ENCODE measurements at places on chromosomes 7 and 10.

DNA sequence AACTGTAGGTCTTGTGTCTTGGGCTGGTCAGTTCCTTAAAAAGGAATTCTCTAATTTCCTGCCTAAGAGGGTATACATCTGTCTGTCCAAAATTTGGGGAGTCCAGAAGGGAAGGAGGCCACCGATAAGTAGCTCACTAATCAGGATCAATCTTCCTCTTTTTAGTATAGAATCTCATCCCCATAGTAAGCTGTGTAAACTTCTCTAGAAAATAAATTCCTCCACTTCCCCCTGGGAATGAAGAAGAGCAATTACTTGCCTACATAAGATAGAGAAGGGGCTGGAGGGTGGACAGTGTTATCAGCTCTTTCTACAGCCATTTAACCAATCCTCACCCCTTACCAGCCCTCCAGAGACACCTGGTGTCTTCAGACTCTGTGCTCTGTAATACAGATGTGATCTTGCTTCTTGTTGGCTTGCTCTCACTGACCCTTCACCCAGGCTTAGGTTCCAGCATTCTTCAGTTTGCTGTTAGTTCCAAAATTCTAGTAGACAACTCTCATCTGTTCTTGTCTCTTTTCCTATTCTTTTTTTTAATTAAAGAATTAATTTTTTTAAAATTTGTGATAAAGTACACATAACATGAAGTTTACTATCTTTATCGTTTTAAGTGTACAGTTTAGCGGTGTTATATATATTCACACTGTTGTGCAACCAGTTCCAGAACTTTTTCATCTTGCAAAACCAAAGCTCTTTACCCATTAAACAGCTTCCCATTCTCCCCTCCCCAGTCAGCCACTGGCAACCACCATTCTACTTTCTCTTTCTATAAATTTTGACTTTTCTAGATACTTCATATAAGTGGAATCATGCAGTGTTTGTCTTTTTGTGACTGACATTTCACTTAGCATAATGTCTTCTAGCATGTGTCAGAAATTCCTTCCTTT is 6.5 kb upstream of the PRKAR2B start:
- DNase-seq = no peak

GRCh38 chr10:26861205-26861998 is 644 bp upstream of the ABI1 start:
- DNase-seq = no peak

DNA sequence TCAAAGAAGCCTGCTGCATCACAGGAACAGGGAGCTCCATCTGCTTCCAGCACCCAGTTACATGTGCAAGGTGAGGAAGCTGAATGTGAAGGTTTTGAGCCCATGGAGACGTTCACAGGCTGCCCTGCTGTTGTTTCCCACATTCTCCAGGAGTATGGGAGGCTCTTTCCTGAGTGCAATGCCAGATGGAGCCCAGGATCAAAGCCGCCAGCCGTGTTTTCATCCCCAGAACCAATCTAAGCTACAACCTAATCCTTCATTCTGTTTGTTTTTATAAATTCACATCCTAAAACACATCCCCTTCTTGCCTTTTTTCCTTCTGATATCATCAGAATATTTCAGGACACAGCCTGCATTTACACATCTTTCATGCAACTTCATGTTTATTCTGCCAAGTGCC is 98.9 kb upstream of the PRR15 start:
- DNase-seq = no peak

DNA sequence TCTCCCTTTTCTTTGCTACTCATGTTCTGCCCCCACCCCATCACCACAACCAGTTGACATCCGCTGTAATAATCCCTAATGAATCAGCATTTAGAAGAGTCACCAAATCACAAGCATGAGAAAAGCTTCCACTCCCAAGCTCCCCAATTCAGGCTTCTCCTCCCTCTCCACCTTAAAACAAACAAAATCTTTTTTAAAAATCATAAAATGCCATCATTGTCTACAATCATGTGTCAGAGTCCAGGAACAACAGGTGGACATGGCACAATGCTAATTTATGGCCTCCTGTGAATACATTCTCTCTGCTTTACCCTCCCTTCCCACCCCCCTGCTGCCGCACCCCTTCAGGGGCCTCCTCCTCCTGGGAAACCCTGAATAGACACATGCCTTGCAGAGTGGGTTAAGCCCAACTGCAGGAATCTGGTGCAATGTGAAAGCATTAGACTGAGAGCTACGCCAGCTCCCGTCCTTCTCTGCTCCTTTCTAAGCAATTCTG is 3.7 kb downstream of the LRRC4 start:
- no peak for DNase-seq

GRCh38 chr10:88849234-88849633 is 2.4 kb downstream of the ANKRD22 start:
- DNase-seq = no peak

GRCh38 chr7:98617051-98617959 is at the start of gene NPTX2:
Gene NPTX2, plus strand, starts transcription at chr7:98617285. Its CDS starts 177 bp downstream, at chr7:98617462.
- DNase-seq = peak; percentile 57

- DNase-seq = no peak
Measured at GRCh38 chr7:132625651-132626050, 49.4 kb upstream of the PLXNA4 start.

DNA sequence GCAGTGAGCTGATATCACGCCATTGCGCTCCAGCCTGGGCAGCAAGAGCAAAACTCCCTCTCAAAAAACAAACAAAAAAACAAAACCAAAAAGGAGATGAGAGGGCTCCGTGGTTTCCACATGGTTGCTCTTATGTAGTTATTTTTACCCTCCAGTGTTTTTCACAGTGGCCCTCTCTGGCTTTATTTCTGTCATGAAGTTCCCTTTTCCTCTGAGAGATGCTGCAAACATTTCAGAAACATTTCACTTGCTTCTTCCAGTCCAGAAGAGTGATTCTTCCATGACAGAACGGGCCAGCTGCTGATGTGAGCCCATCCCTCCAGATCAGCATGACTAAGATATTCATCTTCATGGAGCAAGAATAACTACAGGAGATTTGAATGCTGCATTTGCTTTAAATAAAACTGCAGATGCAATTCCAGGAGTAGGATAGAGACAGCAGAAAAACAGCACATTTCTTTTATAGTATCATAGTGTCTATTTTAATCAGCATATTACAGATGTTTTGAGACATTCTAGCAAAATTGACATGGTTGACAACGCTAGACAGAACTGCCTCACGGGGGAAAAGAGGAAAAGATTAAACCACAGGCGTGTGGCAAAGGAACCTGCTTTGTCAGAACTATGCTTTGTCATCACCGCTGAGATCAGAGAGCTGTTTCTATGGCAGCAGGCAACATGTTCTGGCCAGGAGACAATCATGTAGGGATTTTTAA is 40.3 kb downstream of the NRCAM start:
- DNase-seq = peak; percentile 3

GRCh38 chr7:123710683-123711082 is 38.1 kb downstream of the WASL start:
- no peak for DNase-seq

DNA sequence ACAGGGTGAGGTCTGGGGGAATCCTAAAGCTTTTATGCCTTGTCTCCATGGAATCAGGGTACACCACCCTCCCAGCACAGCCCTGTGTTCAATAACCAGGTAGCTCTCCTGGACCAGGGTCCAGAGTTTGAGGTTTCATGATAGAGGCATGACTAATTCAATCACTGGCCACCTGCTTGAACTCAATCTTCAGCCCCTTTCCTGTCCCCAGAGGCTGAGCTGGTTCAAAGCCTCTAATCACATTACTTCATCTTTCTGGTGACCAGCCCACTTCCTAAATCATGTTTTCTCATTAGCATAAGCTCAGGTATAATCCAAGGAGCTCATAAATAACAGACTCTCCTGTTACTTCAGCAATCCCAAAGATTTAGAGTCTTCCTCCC is 20.5 kb downstream of the CRPPA start:
- DNase-seq = no peak

DNA sequence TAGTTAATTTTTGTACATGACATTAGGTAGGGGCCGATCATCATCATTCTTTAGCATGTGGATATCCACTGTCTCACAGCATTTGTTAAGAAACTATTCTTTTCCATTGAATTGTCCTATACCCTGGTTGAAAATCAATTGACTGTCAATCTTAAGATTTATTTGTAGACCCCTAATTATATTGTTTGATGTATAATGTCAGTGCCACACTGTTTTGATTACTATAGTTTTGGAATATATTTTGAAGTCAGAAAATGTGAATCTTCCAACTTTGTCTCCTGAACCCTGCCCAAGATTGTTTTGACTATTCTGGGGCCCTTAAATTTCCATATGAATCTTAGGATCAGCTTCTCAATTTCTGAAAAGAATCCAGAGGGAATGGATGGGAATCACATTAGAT is 6.6 kb upstream of the LMTK2 start:
- DNase-seq = no peak

- DNase-seq = no peak
Measured at GRCh38 chr7:82319674-82320118, 123.9 kb downstream of the CACNA2D1 start.

GRCh38 chr10:29598851-29599311 is 35.9 kb downstream of the SVIL start:
- DNase-seq = no peak

GRCh38 chr10:119270762-119271366 is 63.5 kb downstream of the GRK5 start:
- DNase-seq = peak; percentile 62

- DNase-seq = no peak
Measured at GRCh38 chr7:141891336-141891735, 24.9 kb upstream of the OR9A4 start.

DNA sequence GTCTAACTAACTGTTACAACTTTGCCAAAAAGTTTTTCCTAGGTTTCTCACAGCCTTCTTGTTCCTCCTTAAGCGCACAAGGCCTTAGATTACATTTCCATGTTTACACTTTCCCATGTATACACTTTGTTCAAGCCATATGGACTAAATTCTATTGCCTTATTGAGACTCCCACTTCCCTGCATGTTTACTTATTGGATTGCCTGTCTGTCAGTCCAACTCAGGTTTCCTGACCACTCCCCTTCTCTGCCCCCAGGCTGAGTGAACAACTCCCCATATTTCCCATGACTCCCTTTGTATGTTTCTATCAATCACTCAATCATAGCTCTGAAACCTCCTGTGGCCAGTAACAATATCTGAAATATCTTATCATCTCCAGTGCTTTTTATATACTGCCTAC is 43.0 kb downstream of the SLC25A40 start:
- no peak for DNase-seq

DNA sequence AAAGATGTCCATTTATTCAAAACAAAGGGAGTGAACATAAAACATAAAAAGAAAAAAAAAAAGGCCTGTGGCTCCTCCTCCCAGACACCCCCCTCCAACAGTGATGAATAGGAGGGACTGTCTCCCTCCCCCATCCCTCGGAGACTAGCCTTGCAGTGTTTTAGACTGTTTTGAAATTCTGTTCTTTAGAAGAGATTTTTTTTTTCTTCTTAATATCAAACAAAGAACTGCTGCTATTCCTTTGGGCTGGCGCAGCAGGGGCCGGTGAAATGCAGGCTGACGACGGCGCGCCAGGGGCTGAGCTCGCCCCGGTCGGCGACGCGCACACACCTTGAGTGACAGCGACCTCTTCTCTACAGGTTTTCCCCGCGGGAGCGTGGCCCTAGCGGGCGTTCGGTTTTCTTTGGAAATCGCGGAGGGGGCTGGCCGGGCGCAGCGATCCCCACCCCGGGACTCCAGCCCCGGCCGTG is at the start of gene LANCL2:
Gene LANCL2, plus strand, starts transcription at position 133 of the 470 bp plus-strand sequence. CDS start 689 bp downstream, outside the sequence.
- peak; percentile 55 for DNase-seq

GRCh38 chr7:25753837-25754236 is 398.2 kb upstream of the NFE2L3 start:
- DNase-seq = no peak

DNA sequence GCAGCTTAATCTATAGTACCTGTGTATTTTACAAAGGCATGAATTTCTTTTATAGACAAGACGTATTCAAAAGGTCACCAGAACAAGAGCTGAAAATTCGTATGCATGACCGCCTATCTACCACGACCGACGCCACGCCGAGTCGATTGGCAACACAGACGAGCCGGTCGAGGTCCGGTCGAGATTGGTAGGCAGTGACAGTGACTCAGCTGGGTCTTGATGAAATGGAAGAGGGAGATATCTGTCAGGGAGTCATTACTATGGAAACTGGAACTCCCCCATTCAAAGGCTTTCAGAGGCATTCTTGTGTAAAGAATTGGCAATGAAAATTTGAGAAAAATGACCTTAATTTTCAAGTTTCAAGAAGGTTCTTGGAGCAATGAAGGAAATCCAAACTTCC is 2.1 kb downstream of the ATP5MK start:
- no peak for DNase-seq

DNA sequence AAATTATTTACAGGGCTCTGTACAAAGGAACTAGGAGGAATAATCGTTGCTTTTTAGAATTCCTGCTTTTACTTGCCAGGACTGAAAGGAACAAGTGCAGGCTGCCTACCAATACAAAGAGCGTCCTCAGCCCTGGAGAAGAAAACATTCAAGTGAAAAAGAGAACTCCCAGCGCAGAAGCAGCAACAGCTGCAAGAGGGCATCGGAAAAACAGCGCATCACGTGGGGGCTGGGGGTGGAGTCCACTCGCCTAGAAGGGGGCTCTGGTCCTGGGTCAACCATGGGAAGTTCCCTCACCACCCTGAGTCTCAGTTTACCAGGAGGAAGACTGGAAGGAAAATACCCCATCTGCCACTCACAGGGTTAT is 385 bp upstream of the C10orf90 start:
- no peak for DNase-seq

GRCh38 chr10:1365540-1366321 is 309.5 kb downstream of the WDR37 start:
- DNase-seq = no peak

DNA sequence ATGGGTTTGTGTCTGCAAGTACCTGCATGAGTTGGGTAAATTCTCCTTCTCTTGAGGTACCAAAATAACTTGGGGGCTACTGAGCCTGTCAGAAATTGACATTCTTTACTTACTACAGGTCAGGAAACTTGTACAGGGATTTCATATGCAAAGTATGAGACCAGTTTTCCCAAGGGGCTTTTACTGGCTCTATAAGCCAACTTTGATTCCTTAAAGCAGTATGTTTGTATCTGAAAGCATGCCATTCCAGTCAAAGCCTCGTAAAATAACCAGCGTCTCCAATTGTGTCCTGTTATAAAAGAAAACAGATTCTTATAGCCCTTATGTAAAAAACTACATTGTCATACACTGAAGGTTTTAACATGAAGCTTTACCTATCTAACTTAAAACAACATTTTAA is 90.2 kb downstream of the ZNF467 start:
- no peak for DNase-seq
